Peyer's patch (tissue), 4 donors: ENCODE measurements at places on chromosomes 3 and 15. TPM values are rescaled to one million over a fixed set of nuclear protein-coding genes. Genes with fewer than 3 reads are reported as not detected.
A peak's percentile ranks its signal among the peaks of the same experiment; 100 is the strongest.

PFKFB4 gene
- total RNA-seq: 70.9 TPM

ITIH3 gene
- not detected for total RNA-seq

SLC38A3 gene
- total RNA-seq: not detected

SELENOK gene
- 26.1 TPM for total RNA-seq

SPSB4 gene
- not detected for total RNA-seq

CD200 gene
- 3.7 TPM for total RNA-seq

- H3K27me3 ChIP-seq: no peaks in the 10 kb centered on the region
- peak within 1 kb of the TSS; percentile 41 for H3K4me3 ChIP-seq
- H3K36me3 ChIP-seq: no peaks in the 10 kb centered on the region
- peaks cover 16% of the 10 kb centered on the region for H3K4me1 ChIP-seq
- DNase-seq: peak; percentile 23
Observed at GRCh38 chr3:42979044-42979972, at the start of gene GASK1A. Gene GASK1A (plus strand): TSS chr3:42979311. CDS start chr3:42979643, 332 bp downstream.

GRCh38 chr3:64445109-64445943 lies 220.1 kb upstream of the PRICKLE2 start:
- H3K4me1 ChIP-seq: no peaks in the 10 kb centered on the region
- DNase-seq: no peak
- H3K4me3 ChIP-seq: peak overlapping the region; percentile 54
- no peaks in the 10 kb centered on the region for H3K36me3 ChIP-seq
- H3K27me3 ChIP-seq: no peaks in the 10 kb centered on the region
- no peak overlapping the region for H3K27ac ChIP-seq

- no peaks in the 10 kb centered on the region for H3K27me3 ChIP-seq
- no peaks in the 10 kb centered on the region for H3K4me1 ChIP-seq
Observed at GRCh38 chr15:64251658-64252057, 88.8 kb upstream of the PPIB start.

DNA sequence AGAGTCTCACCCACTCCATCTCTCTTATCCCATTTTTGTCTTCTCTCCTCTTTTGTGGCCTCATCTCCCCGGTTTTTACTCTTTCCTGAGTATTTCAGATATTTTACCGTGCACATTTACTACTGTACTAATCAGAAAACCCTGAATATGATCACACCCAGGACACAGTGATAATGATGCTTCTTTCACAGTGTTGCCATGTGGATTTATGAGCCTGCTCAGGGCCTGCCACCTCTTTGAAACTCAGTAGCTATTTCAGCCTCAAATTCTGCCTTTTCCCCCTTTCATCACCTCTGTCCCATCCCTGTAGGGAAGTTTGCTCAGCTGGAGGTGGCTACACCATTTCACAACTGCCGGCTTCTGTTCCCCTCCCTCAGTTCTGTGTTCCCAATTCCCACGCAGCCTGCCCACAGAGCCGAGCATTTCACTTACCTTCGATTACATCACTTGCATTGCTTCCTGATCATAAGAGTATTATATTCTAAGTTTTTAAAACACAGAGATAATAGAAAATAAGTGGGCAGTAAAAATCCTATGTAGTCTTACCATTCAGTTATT lies 33.2 kb downstream of the ARNT2 start:
- no peaks in the 10 kb centered on the region for H3K36me3 ChIP-seq
- no peaks in the 10 kb centered on the region for H3K27me3 ChIP-seq
- H3K4me3 ChIP-seq: no peak overlapping the region
- H3K4me1 ChIP-seq: no peaks in the 10 kb centered on the region
- no peak overlapping the region for H3K27ac ChIP-seq

GRCh38 chr15:67090297-67091070 lies 25.1 kb downstream of the SMAD3 start:
- H3K36me3 ChIP-seq: peaks cover 11% of the 10 kb centered on the region
- H3K27me3 ChIP-seq: no peaks in the 10 kb centered on the region
- no peak for DNase-seq
- peak overlapping the region; percentile 53 for H3K27ac ChIP-seq

- no peaks in the 10 kb centered on the region for H3K36me3 ChIP-seq
- no peak overlapping the region for H3K27ac ChIP-seq
- no peak for DNase-seq
Observed at GRCh38 chr3:194177141-194177540, 41.2 kb downstream of the HES1 start.

DNA sequence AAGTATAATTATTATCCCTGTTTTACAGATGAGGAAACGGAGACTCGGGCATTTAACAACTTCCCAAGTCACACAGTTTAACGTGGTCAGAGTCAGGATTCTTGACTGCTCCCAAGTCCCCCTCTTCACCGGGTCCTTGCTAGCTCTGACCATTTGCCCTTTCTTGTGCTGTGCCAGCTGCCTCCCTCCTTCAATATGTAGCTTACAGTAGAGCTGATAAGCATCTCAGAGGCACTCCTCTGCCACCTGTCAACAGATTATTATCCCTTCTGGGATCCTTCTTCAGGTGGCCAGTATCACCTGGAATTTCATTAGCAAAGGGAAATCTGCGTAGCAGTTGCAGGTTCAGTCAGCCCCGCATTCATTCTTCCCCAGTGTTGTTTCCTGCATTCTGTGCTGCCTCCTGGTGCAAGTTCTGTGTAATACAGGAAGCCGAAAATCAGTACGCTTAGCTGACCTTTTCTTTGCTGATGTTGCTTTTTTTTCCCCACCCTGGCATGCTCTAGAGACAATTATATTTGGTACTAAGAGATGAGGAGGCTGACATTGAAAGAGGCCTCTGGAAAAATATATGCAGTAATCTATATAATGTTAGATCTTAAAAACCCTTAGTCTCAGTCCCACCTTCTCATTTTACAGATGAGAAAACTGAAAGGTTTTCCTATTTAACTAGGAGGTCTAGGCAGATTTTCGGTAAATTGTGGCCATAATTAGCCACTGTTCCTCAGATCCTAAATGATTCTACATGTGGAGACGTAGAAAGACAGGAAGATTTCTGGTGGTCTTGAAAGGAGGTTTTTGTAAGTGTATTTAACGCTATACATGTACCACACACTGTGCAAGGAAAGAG lies 24.8 kb downstream of the TMOD2 start:
- no peak for DNase-seq
- no peak overlapping the region for H3K4me3 ChIP-seq
- no peaks in the 10 kb centered on the region for H3K4me1 ChIP-seq

- no peaks in the 10 kb centered on the region for H3K4me1 ChIP-seq
- H3K4me3 ChIP-seq: no peak overlapping the region
- no peaks in the 10 kb centered on the region for H3K36me3 ChIP-seq
- no peaks in the 10 kb centered on the region for H3K27me3 ChIP-seq
- DNase-seq: no peak
Observed at GRCh38 chr3:70180664-70181063, 131.8 kb downstream of the MDFIC2 start.

- no peak overlapping the region for H3K27ac ChIP-seq
- no peak for DNase-seq
- no peak overlapping the region for H3K4me3 ChIP-seq
- H3K36me3 ChIP-seq: no peaks in the 10 kb centered on the region
- no peaks in the 10 kb centered on the region for H3K27me3 ChIP-seq
Observed at GRCh38 chr3:121781611-121782010, 32.1 kb upstream of the GOLGB1 start.

GRCh38 chr3:133428552-133428951 lies 28.7 kb downstream of the BFSP2 start:
- no peaks in the 10 kb centered on the region for H3K36me3 ChIP-seq
- no peak for DNase-seq
- no peak overlapping the region for H3K4me3 ChIP-seq
- no peak overlapping the region for H3K27ac ChIP-seq

- DNase-seq: peak; percentile 41
- H3K4me1 ChIP-seq: no peaks in the 10 kb centered on the region
- no peaks in the 10 kb centered on the region for H3K27me3 ChIP-seq
- no peak overlapping the region for H3K4me3 ChIP-seq
Observed at GRCh38 chr15:89472785-89473256, 23.6 kb downstream of the RHCG start.

DNA sequence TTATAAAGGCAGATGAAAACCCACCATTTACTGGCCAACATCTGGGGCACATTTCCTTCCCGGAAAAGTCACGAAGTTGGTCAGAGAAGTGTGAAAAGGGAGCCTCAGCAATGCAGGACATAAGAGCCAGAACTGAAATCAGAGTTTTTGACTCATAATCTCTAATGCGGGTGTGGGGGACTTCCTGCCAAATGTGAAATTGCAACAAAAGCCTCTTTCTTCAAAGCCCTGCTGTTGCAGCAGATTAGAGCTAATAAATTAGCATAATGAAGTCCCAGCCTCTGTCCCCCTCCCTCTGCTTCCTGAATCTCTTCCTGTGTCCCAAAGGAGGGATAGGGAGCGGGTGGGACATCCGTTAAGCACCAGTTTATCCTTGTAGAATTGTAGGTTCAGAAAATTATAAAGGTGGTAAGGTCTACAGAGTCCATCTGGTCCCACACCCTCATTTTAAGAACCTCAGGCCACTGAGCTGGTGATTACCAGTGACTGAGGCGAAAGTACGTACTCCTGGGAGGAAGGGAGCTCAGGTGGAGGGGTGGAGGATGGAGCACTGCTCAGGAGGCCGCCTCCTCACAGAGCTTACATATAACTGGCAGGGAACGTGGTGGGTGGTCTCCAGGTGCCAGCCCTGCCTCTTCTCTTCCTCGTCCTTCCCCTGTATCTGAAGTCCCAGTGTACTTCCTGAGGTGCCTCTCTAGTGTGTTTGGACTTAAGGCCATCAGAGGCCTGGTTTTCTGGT lies 35.0 kb downstream of the ST6GAL1 start:
- no peak overlapping the region for H3K4me3 ChIP-seq
- H3K4me1 ChIP-seq: no peaks in the 10 kb centered on the region
- no peaks in the 10 kb centered on the region for H3K36me3 ChIP-seq
- DNase-seq: no peak
- H3K27me3 ChIP-seq: no peaks in the 10 kb centered on the region

GRCh38 chr15:69080295-69081248 lies 66.1 kb downstream of the NOX5 start:
- no peaks in the 10 kb centered on the region for H3K27me3 ChIP-seq
- H3K36me3 ChIP-seq: no peaks in the 10 kb centered on the region
- no peaks in the 10 kb centered on the region for H3K4me1 ChIP-seq
- no peak for DNase-seq
- H3K4me3 ChIP-seq: no peak overlapping the region
- peak overlapping the region; percentile 43 for H3K27ac ChIP-seq

GRCh38 chr3:43907508-43907858 lies 216.7 kb downstream of the ABHD5 start:
- H3K27ac ChIP-seq: no peak overlapping the region
- H3K4me3 ChIP-seq: no peak overlapping the region
- no peaks in the 10 kb centered on the region for H3K36me3 ChIP-seq
- no peaks in the 10 kb centered on the region for H3K4me1 ChIP-seq
- H3K27me3 ChIP-seq: no peaks in the 10 kb centered on the region

- peak; percentile 38 for DNase-seq
- H3K27me3 ChIP-seq: no peaks in the 10 kb centered on the region
- H3K27ac ChIP-seq: peak overlapping the region; percentile 61
- peaks cover 32% of the 10 kb centered on the region for H3K4me1 ChIP-seq
- H3K4me3 ChIP-seq: no peak overlapping the region
Observed at GRCh38 chr15:41258750-41259471, 27.8 kb downstream of the CHP1 start.

DNA sequence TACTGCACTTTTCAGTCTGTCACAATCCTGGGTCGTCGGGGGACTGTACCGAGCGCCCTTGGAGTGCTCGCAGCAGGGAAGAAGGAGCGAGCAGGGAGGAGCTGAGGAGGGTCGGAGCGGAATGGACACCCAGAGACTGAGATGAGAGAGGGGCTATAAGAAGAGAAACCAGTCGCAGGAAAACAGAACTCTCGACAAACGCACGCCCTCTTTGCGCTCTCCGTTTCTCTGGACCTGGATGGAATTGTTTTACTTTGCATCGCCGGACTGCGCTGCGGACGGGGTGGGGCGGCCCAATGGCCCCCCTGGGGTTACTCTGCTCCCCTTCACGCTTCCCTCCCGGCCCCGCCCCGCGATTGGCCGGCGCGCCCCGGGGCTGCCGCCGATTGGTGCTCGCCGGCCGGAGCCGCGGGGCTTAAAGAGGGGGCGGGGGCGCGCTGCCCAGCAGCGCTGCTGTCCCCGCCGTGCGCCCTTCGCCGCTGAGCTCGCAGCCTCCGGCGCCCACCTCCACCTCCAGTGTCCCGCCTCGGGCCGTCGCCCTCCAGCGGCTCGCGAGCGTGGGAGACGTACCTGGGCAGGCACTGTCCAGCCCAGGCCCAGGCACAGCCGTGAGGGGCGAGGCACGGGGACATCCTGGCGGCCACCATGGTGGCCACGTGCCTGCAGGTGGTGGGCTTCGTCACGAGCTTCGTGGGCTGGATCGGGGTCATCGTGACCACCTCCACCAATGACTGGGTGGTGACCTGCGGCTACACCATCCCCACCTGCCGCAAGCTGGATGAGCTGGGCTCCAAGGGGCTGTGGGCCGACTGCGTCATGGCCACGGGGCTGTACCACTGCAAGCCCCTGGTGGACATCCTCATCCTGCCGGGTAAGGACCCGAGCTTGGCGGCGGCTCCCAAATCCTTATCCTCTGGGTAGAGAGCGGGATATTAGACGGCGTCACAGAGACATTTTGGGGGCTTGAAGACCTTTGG lies at the start of gene CLDN11:
CLDN11 (plus strand) TSS at position 447 of the 977 bp plus-strand sequence; CDS start at position 646, 199 bp downstream.
- peaks cover 6% of the 10 kb centered on the region for H3K27me3 ChIP-seq
- H3K4me3 ChIP-seq: peak within 1 kb of the TSS; percentile 32
- peaks cover 13% of the 10 kb centered on the region for H3K4me1 ChIP-seq
- DNase-seq: peak; percentile 51

- no peak for DNase-seq
- peaks cover 35% of the 10 kb centered on the region for H3K4me1 ChIP-seq
Observed at GRCh38 chr3:37862903-37863815, 1.5 kb downstream of the CTDSPL start.

GRCh38 chr15:40016224-40016865 lies 22.6 kb downstream of the SRP14 start:
- no peak overlapping the region for H3K27ac ChIP-seq
- no peaks in the 10 kb centered on the region for H3K4me1 ChIP-seq
- H3K36me3 ChIP-seq: peaks cover 57% of the 10 kb centered on the region

DNA sequence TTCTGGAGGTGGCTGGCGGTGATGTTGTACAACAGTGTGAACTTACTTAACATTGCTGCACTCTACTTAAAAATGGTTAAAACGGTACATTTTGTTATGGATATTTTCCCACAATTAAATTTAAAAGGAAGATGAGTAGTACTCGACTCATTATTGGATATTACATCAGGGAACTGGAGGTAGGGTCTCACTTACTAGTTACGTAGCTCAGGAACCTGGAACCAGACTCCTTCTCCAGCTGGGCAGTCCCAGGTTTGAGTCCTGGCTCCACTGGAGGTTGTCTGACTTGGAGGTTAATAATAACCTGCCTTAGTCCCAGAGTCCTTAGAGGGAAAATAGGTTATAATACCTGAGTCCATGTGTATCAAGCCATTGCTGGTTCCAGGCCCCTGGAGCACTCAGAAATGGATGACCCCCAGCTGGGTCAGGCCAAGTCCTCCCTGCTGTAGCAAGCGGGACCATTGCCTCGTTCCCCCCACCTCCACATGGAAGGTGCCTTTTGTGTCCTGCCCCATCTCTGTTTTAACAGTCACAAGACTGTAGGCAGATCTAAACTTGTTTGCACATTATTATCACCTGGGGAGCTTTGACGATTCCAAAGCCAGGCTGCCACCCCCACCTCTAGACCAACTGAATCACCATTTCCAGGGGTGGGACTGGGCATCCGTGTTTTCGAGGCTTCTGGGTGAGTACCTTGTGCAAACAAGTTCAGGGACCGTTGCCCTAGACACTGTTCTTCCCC lies 126.6 kb downstream of the IGF1R start:
- no peaks in the 10 kb centered on the region for H3K36me3 ChIP-seq
- no peak for DNase-seq
- H3K4me3 ChIP-seq: no peak overlapping the region
